ENCODE measurements at places on chromosomes 3 and 15.

GRCh38 chr15:66838202-66838601 lies 136.2 kb downstream of the SMAD6 start:
- H3K4me3 ChIP-seq = no peak overlapping the region
- no peak overlapping the region for H3K27ac ChIP-seq
- peaks cover 10% of the 10 kb centered on the region for H3K27me3 ChIP-seq
- H3K4me1 ChIP-seq = peaks cover 13% of the 10 kb centered on the region

DNA sequence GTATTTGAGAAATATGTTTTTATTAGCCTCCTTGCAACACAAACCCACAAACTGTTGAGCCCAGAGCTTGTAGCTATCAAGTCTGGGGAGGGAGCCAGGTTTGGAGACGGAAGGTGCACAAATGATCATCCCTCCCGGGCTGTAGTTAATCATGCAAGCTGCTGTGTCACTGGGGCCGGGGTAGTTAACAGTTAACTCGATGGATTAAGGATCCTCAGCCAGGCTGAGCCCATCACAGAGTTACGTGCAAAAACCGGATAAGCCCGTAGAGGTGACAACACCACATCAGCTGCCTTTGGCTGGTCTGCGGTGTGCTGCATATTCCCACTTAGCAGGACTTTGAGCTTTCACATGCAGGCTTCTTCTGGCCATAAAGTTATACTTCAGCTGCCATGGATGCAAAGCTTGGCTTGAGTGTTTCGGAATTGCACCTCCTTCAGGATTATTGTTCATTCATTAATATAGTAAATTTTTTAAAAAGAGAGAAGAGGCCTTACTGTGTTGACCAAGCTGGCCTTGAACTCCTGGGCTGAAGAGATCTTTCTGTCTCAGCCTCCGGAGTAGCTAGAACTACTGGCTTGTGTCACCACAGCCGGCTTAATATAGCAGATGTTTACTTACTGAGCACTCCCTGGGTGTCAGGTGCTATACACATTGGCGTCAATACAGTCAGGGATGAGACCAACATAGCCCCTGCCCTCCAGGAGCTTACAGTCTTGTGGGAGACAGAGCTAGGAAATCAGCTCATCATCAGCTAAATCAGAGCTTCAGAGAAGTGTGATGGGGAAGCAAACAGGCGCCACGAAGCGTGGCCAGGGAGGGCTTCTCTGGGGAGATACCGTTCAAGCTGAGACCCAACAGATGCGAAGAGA lies 226.8 kb upstream of the BHLHE40 start:
- H3K4me1 ChIP-seq = peaks cover 26% of the 10 kb centered on the region
- no peak overlapping the region for H3K4me3 ChIP-seq
- H3K36me3 ChIP-seq = peaks cover 22% of the 10 kb centered on the region

DNA sequence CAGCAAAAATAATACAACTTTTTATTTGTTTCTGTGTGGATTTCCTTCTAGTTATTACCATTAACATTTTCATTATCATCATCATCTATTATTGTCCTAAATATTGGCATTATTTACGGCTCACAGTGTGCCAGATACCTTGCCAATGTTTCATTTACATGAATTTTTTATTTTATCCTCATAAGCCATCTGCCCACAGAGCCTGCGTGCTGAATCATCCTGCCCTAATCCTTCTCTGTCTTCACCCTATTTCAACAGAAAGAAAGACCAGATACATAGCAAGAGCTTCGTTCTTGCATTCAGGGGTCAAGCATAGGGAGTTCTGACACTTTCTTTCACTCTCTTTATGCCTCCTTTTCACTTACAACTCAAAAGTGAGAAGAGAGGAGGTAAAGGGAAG lies 82.0 kb downstream of the KCNMB2 start:
- no peak for DNase-seq
- no peaks in the 10 kb centered on the region for H3K4me1 ChIP-seq
- no peak overlapping the region for H3K27ac ChIP-seq
- H3K4me3 ChIP-seq = no peak overlapping the region

DNA sequence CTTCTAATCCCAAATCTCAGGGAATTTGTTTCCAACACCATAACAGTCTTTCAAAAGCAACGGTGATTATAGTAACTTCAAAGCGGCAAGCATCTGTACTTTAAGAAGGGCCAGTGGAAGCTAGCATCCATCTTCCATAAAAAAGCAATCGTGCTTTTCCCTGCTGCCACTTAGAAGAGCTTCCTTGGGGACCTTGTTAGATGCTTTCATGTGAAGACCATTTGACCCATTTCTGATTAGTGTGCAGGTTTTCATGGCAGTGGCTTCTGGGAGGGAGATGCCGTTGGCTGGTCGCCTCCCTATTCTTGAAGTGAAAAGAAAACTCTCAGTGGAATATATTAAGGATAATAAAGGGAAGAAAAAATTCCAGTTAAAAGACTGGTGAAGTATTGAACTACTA lies 354.1 kb downstream of the ROBO2 start:
- H3K4me1 ChIP-seq = no peaks in the 10 kb centered on the region

DNA sequence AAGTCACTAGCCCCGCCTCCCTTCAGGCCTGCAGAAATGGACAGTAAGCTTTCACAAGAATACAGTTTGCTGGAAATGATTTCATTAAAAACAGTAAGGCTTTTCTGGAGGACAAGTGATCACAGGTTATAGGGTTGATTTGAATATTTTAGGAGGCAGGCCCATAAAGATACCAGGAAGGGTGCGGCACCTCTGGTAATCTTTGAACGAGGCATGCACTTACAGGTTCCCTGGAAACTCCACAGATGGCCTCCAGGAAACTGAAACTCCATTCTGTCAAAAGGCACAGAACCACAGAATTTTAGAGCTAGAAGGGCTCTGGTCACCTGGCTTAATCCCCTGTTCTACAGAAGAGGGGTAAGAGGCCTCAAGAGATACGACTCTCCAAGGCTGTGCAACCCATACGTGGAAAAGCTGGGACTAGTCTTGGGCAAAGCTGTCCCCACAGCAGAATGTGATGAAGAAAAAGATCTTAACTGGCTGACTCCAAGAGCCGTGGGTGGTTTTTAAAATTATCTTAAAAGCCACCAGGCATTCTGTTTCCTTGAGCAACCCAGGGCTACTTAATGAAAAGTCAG lies 1.2 kb downstream of the STARD5 start:
- no peak overlapping the region for H3K27ac ChIP-seq
- peaks cover 28% of the 10 kb centered on the region for H3K4me1 ChIP-seq
- no peak overlapping the region for H3K4me3 ChIP-seq
- H3K27me3 ChIP-seq = no peaks in the 10 kb centered on the region
- H3K36me3 ChIP-seq = peaks cover 22% of the 10 kb centered on the region

- no peak overlapping the region for H3K27ac ChIP-seq
- no peaks in the 10 kb centered on the region for H3K27me3 ChIP-seq
- H3K36me3 ChIP-seq = peaks cover 63% of the 10 kb centered on the region
- no peak overlapping the region for H3K4me3 ChIP-seq
- no peak for DNase-seq
- no peaks in the 10 kb centered on the region for H3K4me1 ChIP-seq
Measured at GRCh38 chr3:186552408-186553031, 8.3 kb upstream of the CRYGS start.

GRCh38 chr15:55527150-55527549 lies 19.1 kb upstream of the DNAAF4 start:
- H3K27me3 ChIP-seq = no peaks in the 10 kb centered on the region
- no peak overlapping the region for H3K27ac ChIP-seq
- no peaks in the 10 kb centered on the region for H3K36me3 ChIP-seq
- H3K4me3 ChIP-seq = no peak overlapping the region
- H3K4me1 ChIP-seq = peaks cover 3% of the 10 kb centered on the region

DNA sequence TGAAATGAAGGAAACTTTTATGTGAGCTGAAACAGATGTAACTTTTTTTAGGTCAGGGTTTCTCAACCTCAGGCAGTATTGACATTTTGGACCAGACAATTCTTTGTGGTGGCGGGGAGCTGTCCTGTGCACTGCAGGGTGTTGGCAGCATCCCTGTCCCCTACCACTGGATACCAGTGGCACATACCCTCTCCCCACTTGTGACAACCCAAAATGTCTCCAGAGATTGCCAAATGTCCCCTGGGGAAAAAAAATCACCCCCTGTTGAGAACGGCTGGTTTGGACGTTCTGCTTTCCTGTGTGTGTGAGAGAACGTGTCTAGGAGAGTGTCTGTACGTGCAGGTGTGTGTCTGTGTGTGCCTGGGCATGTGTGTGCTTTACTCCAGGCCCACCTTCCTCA lies 30.7 kb upstream of the GRIP2 start:
- H3K36me3 ChIP-seq = no peaks in the 10 kb centered on the region
- no peak overlapping the region for H3K4me3 ChIP-seq
- peaks cover 2% of the 10 kb centered on the region for H3K27me3 ChIP-seq

- H3K4me1 ChIP-seq = no peaks in the 10 kb centered on the region
- no peaks in the 10 kb centered on the region for H3K27me3 ChIP-seq
- no peak overlapping the region for H3K4me3 ChIP-seq
- no peak overlapping the region for H3K27ac ChIP-seq
- no peak for DNase-seq
Measured at GRCh38 chr15:38941399-38941953, 376.9 kb upstream of the RASGRP1 start.

- no peak for DNase-seq
- H3K4me3 ChIP-seq = no peak overlapping the region
- H3K36me3 ChIP-seq = no peaks in the 10 kb centered on the region
- no peak overlapping the region for H3K27ac ChIP-seq
- H3K4me1 ChIP-seq = no peaks in the 10 kb centered on the region
Measured at GRCh38 chr15:46174122-46174521, 539.3 kb downstream of the SQOR start.

GRCh38 chr3:189334064-189334920 lies 162.5 kb downstream of the TPRG1 start:
- no peaks in the 10 kb centered on the region for H3K36me3 ChIP-seq
- H3K4me1 ChIP-seq = peaks cover 22% of the 10 kb centered on the region
- no peaks in the 10 kb centered on the region for H3K27me3 ChIP-seq
- no peak overlapping the region for H3K4me3 ChIP-seq
- no peak overlapping the region for H3K27ac ChIP-seq
- no peak for DNase-seq

DNA sequence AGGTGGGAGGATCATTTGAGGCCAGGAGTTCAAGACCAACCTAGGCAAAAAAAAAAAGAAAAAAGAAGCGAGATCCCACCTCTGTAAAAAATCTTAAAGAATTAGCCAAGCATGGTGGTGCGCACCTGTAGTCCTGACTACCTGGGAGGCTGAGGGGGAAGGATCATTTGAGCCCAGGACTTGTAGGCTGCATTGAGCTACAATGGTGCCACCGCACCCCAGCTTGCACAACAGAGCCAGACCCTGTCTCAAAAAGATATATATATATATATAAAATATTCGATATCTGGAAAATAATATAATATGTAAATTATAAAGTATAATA lies 1.1 kb upstream of the IMP3 start:
- H3K4me1 ChIP-seq = peaks cover 53% of the 10 kb centered on the region
- no peak overlapping the region for H3K4me3 ChIP-seq
- no peak for DNase-seq

- H3K27me3 ChIP-seq = peaks cover 4% of the 10 kb centered on the region
- H3K4me3 ChIP-seq = no peak overlapping the region
- no peaks in the 10 kb centered on the region for H3K36me3 ChIP-seq
- H3K4me1 ChIP-seq = no peaks in the 10 kb centered on the region
- no peak for DNase-seq
Measured at GRCh38 chr15:56496635-56497034, 31.7 kb upstream of the MNS1 start.

GRCh38 chr3:61945657-61946056 lies 384.3 kb downstream of the PTPRG start:
- no peaks in the 10 kb centered on the region for H3K36me3 ChIP-seq
- no peaks in the 10 kb centered on the region for H3K27me3 ChIP-seq
- H3K27ac ChIP-seq = no peak overlapping the region
- H3K4me1 ChIP-seq = no peaks in the 10 kb centered on the region

- DNase-seq = no peak
- H3K4me1 ChIP-seq = no peaks in the 10 kb centered on the region
- no peak overlapping the region for H3K27ac ChIP-seq
- H3K27me3 ChIP-seq = peaks cover 8% of the 10 kb centered on the region
- H3K4me3 ChIP-seq = no peak overlapping the region
- no peaks in the 10 kb centered on the region for H3K36me3 ChIP-seq
Measured at GRCh38 chr3:43870120-43870519, 179.4 kb downstream of the ABHD5 start.

GRCh38 chr3:181725131-181725731 lies 13.5 kb downstream of the SOX2 start:
- peaks cover 93% of the 10 kb centered on the region for H3K27me3 ChIP-seq
- peaks cover 18% of the 10 kb centered on the region for H3K4me1 ChIP-seq
- H3K4me3 ChIP-seq = no peak overlapping the region
- no peak for DNase-seq

GRCh38 chr3:135930255-135930654 lies 35.3 kb upstream of the PPP2R3A start:
- no peaks in the 10 kb centered on the region for H3K27me3 ChIP-seq
- no peak overlapping the region for H3K27ac ChIP-seq
- no peaks in the 10 kb centered on the region for H3K4me1 ChIP-seq
- DNase-seq = no peak
- H3K36me3 ChIP-seq = no peaks in the 10 kb centered on the region

DNA sequence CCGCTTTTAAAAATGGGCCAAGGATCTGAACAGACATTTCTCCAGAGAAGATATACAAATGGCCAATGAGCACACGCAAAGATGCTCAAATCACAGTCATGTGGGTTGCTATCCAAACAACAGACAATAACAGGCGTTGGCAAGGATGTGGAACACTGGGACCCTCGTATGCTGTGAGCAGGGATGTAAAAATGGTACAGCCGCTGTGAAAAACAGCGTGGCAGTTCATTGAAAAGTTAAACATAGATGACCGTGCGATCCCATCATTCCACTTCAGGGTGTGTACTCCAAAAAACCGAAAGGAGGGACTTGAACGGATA lies 6.7 kb upstream of the LRRC15 start:
- DNase-seq = no peak
- H3K27ac ChIP-seq = no peak overlapping the region
- no peaks in the 10 kb centered on the region for H3K36me3 ChIP-seq
- no peaks in the 10 kb centered on the region for H3K27me3 ChIP-seq

DNA sequence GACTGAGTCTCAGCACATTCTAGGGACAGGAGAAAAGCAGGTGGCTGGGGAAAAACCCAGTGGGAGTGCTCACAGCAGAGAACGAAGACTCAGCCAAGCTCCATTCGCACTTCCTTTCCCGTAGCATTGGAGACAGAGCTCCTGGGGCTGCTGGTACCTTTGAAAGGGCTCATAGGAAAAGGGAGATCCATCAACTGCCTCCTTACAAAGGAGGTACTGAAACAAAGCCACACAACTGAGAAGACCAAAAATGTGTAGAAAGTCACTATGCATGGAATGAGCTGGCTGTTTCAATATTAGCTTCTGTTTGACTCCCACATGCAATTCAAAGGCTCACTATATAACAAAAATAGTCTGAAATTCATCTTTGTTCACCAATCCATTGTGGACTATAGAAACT lies 16.9 kb downstream of the STIMATE start:
- H3K4me1 ChIP-seq = peaks cover 9% of the 10 kb centered on the region
- DNase-seq = no peak
- H3K4me3 ChIP-seq = no peak overlapping the region
- no peak overlapping the region for H3K27ac ChIP-seq
- H3K36me3 ChIP-seq = peaks cover 8% of the 10 kb centered on the region
- no peaks in the 10 kb centered on the region for H3K27me3 ChIP-seq

- H3K4me1 ChIP-seq = no peaks in the 10 kb centered on the region
- H3K27ac ChIP-seq = no peak overlapping the region
- no peaks in the 10 kb centered on the region for H3K27me3 ChIP-seq
- no peaks in the 10 kb centered on the region for H3K36me3 ChIP-seq
Measured at GRCh38 chr15:78988361-78988911, 43.6 kb upstream of the CTSH start.

GRCh38 chr3:29721789-29722188 lies 440.9 kb downstream of the RBMS3 start:
- H3K4me1 ChIP-seq = no peaks in the 10 kb centered on the region
- H3K27ac ChIP-seq = no peak overlapping the region
- no peaks in the 10 kb centered on the region for H3K36me3 ChIP-seq
- H3K27me3 ChIP-seq = no peaks in the 10 kb centered on the region
- no peak for DNase-seq

- H3K27ac ChIP-seq = no peak overlapping the region
- no peak for DNase-seq
- no peaks in the 10 kb centered on the region for H3K36me3 ChIP-seq
Measured at GRCh38 chr3:172649987-172650386, 60.9 kb downstream of the NCEH1 start.

Measured in CD4-positive, alpha-beta T cell (primary cell).